ENCODE measurements at places on chromosomes 12 and 14. TPM values are rescaled to one million over a fixed set of nuclear protein-coding genes. Genes with fewer than 3 reads are reported as not detected.

- DNase-seq = no peak
These were observed 18.3 kb downstream of the SGPP1 start for GRCh38 chr14:63709589-63709988.

DNA sequence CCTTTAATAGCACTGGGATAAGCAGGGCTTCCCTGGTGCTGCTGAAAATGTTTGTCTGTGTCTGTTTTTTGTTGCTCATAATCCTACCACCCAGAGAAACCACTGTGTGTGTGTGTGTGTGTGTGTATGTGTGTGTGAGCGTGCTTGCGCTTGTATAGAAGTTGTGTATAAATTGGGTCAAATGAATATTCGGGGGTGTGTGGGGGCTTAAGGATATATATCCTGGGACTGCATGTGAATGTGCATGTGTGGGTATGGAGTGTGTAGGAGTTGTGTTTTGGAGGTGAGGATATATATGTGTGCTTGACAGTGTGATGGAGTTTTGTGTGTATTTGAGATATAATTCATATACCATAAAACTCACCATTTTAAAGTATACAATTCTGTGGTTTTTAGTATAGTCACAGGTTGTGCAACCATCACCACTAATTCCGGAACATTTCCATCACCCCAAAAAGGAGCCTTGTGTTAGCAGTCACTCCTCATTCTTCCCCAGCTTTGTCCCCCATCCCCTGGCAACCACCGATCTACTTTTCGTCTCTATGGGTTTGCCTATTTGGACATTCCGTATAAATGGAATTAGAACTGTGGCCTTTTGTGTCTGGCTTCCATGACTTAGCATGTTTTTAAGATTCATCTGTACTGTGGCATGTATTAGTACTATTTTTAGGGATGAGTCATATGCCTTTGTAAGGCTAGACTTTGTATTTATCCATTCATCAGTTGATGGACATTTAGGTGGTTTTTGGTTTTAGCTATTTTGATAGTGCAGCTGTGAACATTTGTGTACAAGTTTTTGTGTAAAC lies 25.6 kb downstream of the TCTN1 start:
- no peak for DNase-seq

DNA sequence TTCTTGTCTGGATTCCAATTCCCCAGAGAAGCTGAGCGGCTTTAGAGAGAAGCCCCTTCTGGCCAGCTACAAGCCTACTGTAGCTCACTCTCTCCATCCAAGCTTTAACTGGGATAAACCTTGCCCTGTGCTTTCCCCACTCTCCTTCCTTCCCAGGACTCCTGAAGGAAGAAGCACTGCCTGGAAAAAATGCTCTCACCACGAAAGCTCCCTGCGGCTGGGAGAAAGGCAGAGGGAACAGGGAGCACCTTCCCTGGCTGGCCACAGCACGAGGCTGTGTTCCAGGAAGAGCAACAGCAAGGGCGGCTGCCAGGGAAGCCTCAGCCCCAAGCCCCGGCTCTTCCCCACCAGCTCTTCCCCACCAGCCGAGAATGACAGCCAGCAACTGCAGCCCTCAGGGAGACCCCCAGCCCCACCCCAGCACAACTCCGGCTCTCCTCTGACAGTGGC lies 40.8 kb upstream of the PNMA1 start:
- no peak for DNase-seq

DNA sequence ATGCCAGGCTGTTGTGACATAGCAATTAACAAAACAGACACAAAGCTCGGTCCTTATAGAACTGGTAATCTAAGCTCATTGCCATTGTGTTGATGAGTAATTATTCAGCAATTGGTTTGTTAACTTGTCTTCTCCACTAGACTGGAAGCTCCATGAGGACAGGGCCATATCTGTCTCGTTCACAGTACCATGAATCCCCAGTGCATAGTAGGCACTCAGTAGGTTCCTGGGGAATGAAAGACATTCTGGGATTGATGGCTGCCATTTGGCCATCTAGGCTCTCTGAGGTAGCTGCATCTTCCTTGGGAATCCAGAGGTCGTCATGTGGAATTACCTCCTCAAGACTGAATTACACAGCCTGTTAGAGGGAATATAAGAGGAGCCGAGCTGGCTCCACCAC lies 177.3 kb downstream of the CHST11 start:
- DNase-seq = no peak

- DNase-seq = no peak
These were observed 152.2 kb upstream of the RASSF8 start for GRCh38 chr12:25806271-25806670.

The RFLNA gene
- polyA plus RNA-seq = 5.6 TPM

The SLC17A8 gene
- polyA plus RNA-seq = 0.24 TPM

The CACNB3 gene
- polyA plus RNA-seq = 43.1 TPM

All from right renal cortex interstitium (tissue), 3 donors.